ENCODE measurements at places on chromosomes 7 and 10.

DNA sequence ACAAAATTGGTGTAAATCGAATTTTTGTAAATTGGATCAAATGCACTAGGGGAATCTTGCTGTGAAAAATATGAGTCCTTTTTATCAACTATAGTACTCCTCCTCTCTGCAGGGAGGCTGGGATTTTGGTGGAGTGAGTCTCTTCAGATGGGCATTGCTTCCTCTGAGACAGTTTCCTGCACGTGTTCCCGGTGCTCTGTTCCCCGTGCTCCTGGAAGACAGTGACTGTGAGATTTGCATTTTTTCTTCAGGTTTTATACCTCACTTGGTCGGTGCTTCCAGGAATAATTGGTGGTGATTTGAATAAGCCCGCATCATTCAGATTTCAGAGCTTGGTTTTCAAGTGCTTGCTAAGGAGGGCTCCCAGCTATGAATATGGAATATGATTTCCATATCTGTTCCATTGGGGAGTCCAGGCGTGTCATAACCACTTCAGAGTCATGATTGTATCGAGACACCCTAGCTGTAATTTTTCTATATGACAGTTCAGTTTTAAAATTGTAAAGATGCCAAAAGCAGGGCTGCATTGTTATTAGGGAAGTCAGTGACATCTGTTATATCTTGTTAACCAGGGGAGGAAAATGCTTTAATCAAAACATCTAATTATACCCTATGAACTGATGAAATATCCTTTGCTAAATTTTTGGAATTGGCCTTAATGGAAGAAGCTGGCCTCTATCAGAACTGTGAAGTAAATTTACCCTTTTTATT lies 12.3 kb downstream of the AUTS2 start:
- DNase-seq = no peak

- no peak for DNase-seq
Measured at GRCh38 chr7:44727937-44728262, 20.7 kb upstream of the ZMIZ2 start.

GRCh38 chr10:34351161-34351560 lies 463.9 kb downstream of the PARD3 start:
- DNase-seq = no peak

GRCh38 chr10:24930427-24930826 lies 22.0 kb downstream of the PRTFDC1 start:
- no peak for DNase-seq

DNA sequence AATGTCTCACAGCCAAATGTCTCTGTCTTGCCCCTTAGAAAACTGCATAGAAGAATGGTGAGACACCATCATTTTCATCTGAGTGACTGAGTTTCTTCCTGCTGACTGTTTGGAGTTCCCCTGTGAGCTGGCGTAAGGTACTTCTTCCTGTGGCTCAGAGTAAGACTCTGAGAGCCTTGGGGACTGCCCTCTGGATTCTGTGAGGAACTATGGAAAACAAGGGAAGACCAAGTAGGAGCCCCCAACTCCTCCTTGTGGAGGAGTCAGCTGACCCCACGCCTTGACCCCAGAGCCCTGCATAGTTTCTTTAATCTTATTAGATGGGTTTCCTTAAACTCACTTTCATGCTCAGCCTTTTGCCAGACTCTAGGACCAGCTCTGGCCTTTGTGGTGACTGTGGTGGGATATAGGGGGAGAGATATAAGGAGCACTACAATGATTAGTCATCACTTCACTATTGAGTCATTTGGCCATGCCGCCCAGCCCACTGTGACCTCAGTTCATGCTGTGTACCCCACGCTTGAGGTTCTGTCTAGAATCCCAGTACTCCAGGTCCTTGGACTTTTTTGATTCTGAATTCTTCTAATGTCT lies 51.8 kb upstream of the FAM133B start:
- DNase-seq = peak; percentile 82

- peak; percentile 1 for DNase-seq
Measured at GRCh38 chr7:17463511-17464085, 165.1 kb downstream of the AHR start.

DNA sequence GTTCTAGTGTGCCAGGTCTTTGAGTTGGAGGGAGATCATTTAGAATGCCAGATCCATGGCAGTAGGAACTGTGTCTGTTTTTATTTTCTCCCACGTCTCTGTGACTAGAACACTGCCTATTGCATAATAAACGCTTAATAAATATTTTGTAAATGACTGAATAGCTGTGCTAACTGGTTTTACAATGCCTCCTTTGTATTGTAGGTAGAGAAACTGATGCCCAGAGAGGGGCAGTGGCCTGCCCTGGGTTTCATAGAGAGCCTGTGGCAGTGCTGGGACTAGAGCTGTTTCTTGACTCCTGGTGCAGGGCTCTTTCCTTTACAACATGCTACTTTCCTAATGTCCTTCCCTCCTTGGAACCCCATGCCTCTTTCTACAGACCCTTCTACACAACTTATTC lies 2.5 kb downstream of the TAS2R5 start:
- no peak for DNase-seq

DNA sequence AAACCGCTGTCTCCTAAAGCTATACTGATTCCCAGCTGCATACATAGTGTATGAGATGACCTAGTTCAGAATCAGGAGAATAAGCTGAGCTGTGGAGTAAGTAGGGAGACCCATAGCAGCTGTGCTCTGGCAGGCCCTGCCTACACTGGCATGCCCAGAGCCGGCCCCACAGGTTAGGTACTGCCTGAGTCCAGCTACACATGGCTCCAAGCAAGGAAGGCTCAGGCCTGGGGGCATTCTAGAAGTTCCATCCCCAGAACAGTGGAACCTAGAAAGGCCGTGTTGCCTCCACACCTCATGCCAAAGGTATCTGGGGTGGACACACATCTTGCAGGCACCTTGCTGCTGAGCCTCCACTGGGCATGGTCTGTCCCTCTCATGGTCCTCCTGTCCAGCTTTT lies 195.7 kb upstream of the CDCA7L start:
- no peak for DNase-seq

DNA sequence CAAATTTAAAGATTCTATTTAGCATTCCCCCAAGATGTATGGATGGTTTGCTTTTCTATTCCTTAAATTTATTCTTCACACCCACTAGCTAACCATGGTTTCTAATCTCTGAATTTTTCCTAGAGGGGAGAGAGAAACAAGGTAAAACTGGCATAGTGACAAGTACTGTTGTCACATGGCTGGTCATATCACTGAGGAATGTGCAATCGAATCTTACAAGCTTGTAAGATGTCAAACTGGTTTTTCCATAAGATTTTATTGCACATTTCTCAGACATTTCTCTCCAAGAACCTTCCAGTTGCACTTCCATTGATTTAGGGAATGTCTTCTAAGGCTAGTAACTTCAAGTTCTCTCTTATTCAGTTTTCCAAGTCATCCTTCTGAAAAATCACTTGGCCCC lies 89.8 kb downstream of the MBL2 start:
- no peak for DNase-seq

GRCh38 chr10:88525371-88526069 lies 57.6 kb downstream of the RNLS start:
- peak; percentile 82 for DNase-seq

DNA sequence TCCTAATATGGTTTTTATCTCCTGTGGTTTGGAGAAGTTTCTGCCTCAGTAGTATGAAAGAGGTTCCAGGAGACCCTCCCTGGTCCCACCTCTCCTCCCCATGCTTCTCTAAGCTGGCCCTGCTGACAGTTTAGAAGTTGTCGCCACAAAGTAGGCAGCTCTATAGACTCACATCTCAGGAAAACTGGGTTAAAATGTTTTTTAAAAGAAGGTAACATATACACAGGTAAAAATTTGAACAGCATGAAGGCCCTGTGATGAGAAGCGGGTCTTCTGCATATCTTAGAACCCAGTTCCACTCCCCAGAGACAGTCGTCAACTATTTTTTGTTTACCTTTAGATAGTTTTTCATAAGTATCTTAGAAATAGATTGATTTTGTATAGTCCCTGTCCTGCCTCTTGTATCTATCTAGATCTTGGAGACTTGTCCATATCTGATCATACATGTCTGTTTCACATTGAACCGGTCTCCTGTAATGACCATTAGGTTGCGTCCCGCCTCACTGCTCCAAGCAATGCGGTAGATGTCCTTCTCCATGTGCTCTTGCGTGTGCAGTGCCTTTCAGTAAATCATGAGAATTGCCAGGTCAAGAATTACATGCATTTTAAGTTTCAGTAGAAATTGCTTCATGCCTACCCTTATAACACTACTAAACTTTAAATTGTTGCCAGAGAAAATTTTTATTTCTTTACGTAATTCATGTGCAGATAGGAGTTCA lies 2.2 kb downstream of the DUSP5 start:
- DNase-seq = no peak

DNA sequence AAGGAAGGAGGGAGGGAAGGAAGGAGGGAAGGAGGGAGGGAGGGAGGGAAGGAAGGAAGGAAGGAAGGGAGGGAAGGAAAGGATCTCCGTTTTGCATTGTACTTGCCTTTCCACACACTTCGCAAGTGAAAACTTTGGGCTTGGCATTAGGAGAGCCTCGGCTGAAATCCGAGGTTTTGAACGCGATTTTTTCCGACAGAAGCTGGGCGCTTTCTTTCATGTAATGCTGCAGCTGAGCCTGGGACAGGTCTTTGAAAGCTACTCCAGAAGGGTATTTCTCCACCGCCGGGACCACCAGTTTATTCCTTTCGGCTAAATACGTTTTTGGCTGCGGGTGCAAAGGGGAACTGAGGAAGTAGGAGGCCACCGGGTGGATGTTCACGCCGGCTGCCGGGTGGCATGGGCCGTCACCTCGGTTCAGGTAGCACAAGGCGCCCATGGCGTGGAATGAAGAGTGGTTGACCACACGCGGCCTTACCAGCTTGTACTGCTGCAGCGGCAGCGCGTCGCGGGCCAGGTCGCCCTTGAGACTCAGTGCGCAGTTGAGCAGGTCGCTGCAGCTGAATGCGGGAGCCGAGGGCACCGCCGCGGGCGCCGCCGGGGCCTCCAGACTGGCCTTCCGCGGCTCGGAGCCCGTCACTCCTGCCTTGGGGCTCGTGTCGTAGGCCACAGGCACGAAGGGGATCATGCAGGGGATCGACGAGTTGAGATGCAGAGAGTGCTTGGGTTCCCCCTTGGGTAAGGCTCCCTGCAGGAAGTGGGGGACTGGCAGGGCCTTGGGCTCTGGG lies 825 bp downstream of the FEZF1 start:
- no peak for DNase-seq

GRCh38 chr10:58642283-58642682 lies 129.6 kb downstream of the BICC1 start:
- DNase-seq = peak; percentile 80

DNA sequence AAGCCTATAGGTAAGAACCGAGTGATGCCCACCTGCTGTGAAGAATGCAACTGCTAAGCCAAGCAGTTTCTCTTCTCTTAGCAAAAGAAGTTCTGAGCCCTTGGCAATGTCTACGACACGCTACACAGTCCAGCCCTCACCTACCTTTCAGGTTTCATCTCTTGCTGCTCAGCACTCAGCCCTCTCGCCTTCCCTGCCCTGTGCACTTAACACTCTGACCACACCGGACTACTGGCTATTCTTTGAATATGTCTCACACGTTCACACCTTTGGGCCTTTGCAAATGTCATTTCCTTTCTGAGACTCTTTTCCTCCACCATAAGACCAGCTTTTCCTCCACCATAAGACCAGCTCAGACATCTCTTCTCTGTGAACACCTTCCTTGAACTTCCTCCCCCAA lies 67.0 kb upstream of the ITGB1 start:
- DNase-seq = no peak

- DNase-seq = no peak
Measured at GRCh38 chr10:93186653-93187052, 113.0 kb downstream of the CYP26A1 start.

- DNase-seq = no peak
Measured at GRCh38 chr10:118595064-118595420, 406 bp downstream of the PRLHR start.

DNA sequence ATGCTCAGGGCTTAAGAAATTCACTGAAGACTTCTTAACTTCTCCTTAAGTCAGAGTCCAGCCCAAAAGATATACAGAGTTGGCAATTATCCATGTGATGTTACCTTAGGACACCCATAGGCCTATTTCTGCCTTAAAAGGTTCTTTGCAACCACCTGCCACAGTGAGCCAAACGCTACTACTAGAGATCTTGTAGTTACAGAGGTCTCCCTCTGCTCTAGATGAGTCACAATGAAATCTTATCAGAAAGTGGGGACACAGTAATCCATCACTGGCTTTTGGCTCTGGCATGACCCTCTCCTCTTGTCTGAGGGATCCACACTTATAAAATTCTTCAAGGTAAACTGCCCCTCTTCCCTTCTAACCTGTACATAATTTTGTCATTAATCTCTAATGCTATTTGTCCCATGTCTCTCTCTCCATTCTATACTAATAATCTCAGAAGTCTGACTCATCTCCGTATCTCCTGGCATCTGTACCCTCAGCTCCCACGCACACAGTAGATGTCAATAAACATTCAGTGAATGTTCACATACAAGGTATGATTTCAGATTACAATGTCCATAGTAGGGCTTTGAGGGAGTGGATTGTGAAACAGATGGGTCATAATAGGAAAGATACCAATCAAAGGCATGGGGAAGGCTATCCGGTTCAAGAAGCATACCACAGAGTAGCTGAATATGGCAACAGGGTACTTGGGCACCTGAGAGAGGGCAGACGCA lies 112.1 kb downstream of the SGMS1 start:
- no peak for DNase-seq

- no peak for DNase-seq
Measured at GRCh38 chr7:3691478-3692158, 390.6 kb downstream of the SDK1 start.
